ENCODE measurements at places on chromosomes 1 and 21.

GRCh38 chr1:221206076-221206475 lies 326.8 kb downstream of the HLX start:
- DNase-seq: no peak

DNA sequence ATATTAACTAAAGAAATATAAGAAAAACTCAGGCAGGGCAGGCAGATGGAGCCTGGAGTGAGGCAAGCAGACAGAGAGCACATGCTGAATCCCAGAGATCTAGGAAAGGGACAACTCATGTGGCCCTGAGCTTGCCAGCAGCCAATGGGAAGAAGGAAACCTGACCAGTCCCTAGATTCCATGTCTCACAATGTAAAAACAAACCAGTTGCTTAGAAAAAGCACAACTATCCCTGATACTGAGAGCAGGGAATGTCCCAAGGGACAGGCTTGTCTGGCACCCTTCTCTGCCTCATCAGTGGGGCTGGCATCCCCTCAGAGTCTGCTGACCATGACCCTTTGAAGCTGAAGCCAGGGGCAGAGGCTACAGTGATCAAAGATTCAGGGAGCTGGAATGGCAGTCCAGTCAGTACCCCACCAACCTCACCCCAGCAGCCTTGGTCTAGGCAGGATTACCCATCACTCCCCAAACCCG lies 27.8 kb downstream of the HSPG2 start:
- no peak for DNase-seq

DNA sequence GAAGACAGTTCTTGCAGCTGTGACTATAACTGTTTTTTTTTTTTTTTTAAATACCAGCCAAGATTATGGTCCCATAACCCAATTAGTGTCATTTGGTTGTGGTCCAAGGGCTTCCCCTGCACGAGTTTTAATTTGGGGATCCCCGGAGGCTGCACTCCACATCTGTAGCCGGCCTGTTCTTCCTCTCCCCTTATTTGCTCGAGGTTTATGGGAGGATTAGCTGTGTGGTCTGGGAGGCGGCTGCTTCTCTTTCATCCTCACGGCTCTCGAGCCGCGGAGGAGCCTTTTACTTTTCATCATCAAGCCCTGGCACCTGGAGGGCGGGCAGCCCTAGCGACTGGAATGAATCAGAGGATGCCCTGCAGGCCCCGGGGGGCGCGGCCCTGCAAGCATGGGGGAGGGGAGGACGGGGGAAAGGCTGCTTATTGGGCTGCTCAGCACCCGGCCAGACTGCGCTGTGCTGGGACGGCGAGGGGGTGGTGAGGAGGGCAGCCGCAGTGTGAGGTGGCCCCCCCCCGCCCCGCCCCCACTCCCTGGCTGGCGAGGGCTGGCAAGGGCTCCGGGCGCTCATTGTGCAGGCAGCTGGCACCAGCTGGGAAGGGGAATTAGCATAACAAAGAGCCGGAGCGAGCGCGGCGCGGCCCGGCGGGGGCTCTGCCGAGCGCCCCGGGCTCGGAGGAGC lies 18.5 kb downstream of the SERTAD4 start:
- DNase-seq: peak; percentile 87

- peak; percentile 91 for DNase-seq
These were observed 29.6 kb upstream of the RNF187 start for GRCh38 chr1:228457396-228458176.

GRCh38 chr1:184167352-184167751 lies 115.8 kb downstream of the TSEN15 start:
- DNase-seq: no peak
